ENCODE measurements at places on chromosomes 2 and 18. TPM values are rescaled to one million over a fixed set of nuclear protein-coding genes. Genes with fewer than 3 reads are reported as not detected.

DNA sequence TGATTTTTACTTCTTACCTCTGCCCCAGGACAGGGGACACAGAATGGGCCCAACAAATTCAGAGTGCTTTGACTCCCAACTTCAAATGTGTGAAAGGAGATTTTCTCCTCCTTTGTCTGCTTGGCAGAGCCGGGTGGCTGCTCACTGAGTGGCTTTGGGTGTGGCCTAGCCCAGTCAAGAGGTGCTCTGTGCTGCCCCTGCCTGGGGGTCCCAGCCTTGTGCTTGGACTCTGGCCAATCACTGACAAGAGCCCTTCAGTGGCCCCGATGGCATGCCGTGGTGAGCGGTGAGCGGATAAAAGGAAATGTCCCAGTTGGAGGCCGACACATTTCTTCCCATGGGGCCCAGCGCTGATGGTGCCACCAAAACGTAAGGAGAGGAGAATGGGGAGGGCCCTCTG lies 259.2 kb downstream of the CELF4 start:
- no peak overlapping the region for H3K4me3 ChIP-seq
- H3K27ac ChIP-seq, result no peak overlapping the region
- DNase-seq, result no peak
- H3K27me3 ChIP-seq, result no peaks in the 10 kb centered on the region
- H3K36me3 ChIP-seq, result no peaks in the 10 kb centered on the region

- DNase-seq, result no peak
- no peak overlapping the region for H3K4me3 ChIP-seq
- H3K4me1 ChIP-seq, result no peaks in the 10 kb centered on the region
- H3K27ac ChIP-seq, result no peak overlapping the region
Observed at GRCh38 chr2:171723716-171724683, 36.7 kb downstream of the DYNC1I2 start.

- no peak overlapping the region for H3K27ac ChIP-seq
- H3K27me3 ChIP-seq, result no peaks in the 10 kb centered on the region
- peaks cover 20% of the 10 kb centered on the region for H3K4me1 ChIP-seq
- no peak for DNase-seq
- H3K4me3 ChIP-seq, result no peak overlapping the region
Observed at GRCh38 chr2:98025481-98026037, 29.8 kb upstream of the TMEM131 start.

IL37 gene
- total RNA-seq, result not detected

DNA sequence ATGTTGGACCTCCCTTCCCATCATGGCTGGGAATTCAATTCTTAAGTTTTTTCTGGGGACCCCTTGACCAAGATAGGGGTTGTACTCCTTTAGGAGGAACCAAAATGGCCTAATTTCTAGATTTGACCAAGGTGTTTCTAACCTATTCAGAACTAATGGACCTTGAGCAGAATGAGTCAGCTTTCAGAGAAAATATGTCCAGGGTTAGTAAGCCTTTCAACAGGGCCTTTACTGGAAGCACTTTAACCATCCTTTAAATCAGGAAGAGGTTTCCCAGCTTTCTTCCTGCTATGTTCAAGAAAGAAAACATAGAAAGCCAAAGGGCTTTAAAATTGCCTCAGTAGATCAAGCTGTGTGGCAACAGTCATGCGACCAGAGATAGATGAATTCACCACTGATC lies 1184.9 kb upstream of the ACVR2A start:
- H3K27me3 ChIP-seq, result no peaks in the 10 kb centered on the region
- no peaks in the 10 kb centered on the region for H3K4me1 ChIP-seq
- H3K4me3 ChIP-seq, result no peak overlapping the region
- no peak overlapping the region for H3K27ac ChIP-seq

ALKAL2 gene
- total RNA-seq, result not detected

GRCh38 chr2:47737191-47737975 lies 45.6 kb upstream of the MSH6 start:
- no peak overlapping the region for H3K4me3 ChIP-seq
- no peaks in the 10 kb centered on the region for H3K4me1 ChIP-seq
- H3K27me3 ChIP-seq, result no peaks in the 10 kb centered on the region
- DNase-seq, result no peak

GRCh38 chr2:111710085-111710484 lies 173.9 kb downstream of the ANAPC1 start:
- no peak overlapping the region for H3K27ac ChIP-seq
- no peak overlapping the region for H3K4me3 ChIP-seq
- no peaks in the 10 kb centered on the region for H3K27me3 ChIP-seq
- peaks cover 11% of the 10 kb centered on the region for H3K4me1 ChIP-seq

CD8B gene
- total RNA-seq, result 1.1 TPM

DNA sequence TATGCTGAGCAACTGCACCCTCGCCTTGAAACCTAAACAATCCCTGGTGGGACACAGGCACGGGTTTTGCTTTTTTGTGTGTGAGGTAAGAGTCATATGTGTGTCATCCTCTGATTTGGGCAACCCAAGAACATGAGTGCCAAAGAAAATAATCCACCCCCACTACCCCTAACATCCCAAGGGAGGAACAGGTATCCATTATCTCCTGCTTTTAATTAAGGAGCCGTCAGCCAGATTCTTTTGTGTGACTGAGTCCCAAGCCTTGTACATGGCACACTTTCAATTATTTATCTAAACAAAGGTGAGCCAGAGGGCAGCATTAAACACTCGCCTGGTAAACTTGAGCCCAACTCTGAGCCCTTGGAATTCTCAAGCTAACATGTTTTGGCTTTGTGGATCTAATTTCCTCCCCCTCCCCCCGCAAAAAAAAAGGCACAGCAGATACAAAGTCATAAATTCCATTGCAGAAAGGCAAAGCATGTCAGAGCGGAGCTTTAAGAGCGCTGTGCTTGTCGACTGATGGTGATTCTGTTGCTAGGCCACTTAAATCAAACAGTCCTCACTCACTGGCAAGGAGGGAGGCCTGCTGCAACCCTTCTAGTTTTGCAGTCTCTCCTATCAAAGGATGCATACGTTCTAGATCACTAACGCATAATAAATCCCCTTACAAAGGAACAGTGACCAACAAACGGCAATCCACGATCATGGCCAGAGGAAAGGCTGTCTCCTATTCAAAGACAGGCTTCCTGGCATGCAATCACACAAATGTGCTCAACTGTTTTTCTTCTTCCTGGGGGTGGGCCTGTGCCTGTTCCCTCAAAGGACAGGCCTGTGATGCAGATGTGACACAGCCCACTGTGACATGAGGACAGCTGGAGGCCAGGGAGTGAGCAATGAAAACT lies 143.5 kb upstream of the LMAN1 start:
- H3K27ac ChIP-seq, result no peak overlapping the region
- DNase-seq, result no peak
- H3K27me3 ChIP-seq, result no peaks in the 10 kb centered on the region
- H3K4me1 ChIP-seq, result no peaks in the 10 kb centered on the region
- H3K4me3 ChIP-seq, result no peak overlapping the region

IL1RL2 gene
- total RNA-seq, result 0.23 TPM

- peaks cover 39% of the 10 kb centered on the region for H3K27me3 ChIP-seq
- no peak overlapping the region for H3K27ac ChIP-seq
- no peak for DNase-seq
- no peak overlapping the region for H3K4me3 ChIP-seq
- H3K36me3 ChIP-seq, result no peaks in the 10 kb centered on the region
Observed at GRCh38 chr18:22167091-22167470, 2.3 kb upstream of the GATA6 start.

DSG4 gene
- total RNA-seq, result not detected

TNS1 gene
- 1.2 TPM for total RNA-seq

CFC1 gene
- not detected for total RNA-seq

DNA sequence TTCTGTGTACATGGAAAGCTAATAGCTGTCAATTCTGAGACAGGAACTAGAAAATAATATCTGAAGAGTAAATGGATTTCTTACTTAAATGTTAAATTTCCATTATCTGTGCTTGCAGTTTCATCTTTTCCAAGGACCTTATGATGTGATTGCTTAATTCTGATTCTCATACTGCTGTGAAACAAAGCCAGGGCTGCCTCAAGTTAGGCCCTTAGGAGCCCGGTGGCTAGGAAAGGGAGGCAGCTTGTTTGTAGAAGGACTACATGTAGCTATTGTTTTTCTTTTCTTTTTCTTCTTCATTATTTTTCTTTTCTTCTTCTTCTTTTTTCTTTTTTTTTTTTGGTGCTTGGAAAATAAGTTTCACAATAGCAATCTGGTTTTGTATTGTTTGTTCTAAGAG lies 50.5 kb downstream of the XRCC5 start:
- no peak overlapping the region for H3K4me3 ChIP-seq
- no peak for DNase-seq
- no peaks in the 10 kb centered on the region for H3K4me1 ChIP-seq
- peaks cover 63% of the 10 kb centered on the region for H3K36me3 ChIP-seq

GRCh38 chr18:76231402-76231801 lies 263.6 kb downstream of the ZNF516 start:
- H3K27me3 ChIP-seq, result no peaks in the 10 kb centered on the region
- no peak overlapping the region for H3K27ac ChIP-seq
- H3K36me3 ChIP-seq, result no peaks in the 10 kb centered on the region
- no peaks in the 10 kb centered on the region for H3K4me1 ChIP-seq
- no peak for DNase-seq

DNA sequence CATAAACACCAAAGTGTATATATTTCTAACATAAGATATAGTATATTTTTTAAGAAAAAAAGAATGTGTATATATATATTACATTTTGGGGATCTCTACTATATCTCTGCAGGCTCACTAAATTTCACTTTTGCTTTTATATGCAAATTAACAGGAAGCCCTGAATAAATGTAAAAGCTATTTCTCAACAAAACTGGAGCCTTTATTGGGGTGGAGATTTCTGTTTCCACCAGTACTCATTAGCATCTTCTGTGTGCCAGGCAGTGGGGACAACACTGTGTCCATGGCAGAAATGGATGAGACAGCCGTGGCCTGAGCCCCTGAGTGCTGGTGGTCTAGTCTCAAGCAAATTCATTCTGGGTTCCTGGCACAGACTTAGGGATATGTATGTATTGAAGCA lies 41.3 kb downstream of the C18orf63 start:
- no peak overlapping the region for H3K27ac ChIP-seq
- no peak for DNase-seq
- H3K36me3 ChIP-seq, result no peaks in the 10 kb centered on the region
- H3K27me3 ChIP-seq, result no peaks in the 10 kb centered on the region
- H3K4me1 ChIP-seq, result peaks cover 9% of the 10 kb centered on the region

PRPF40A gene
- 105 TPM for total RNA-seq

- no peak for DNase-seq
- H3K4me1 ChIP-seq, result no peaks in the 10 kb centered on the region
- no peaks in the 10 kb centered on the region for H3K27me3 ChIP-seq
- no peak overlapping the region for H3K27ac ChIP-seq
- H3K36me3 ChIP-seq, result peaks cover 78% of the 10 kb centered on the region
Observed at GRCh38 chr18:2776601-2777000, 70.2 kb upstream of the EMILIN2 start.

GRCh38 chr2:34736482-34736881 lies 1137.4 kb upstream of the FAM98A start:
- H3K4me1 ChIP-seq, result no peaks in the 10 kb centered on the region
- no peaks in the 10 kb centered on the region for H3K36me3 ChIP-seq
- no peak overlapping the region for H3K4me3 ChIP-seq
- no peak overlapping the region for H3K27ac ChIP-seq
- no peaks in the 10 kb centered on the region for H3K27me3 ChIP-seq

GRCh38 chr2:41137031-41137430 lies 685.1 kb upstream of the SLC8A1 start:
- H3K4me3 ChIP-seq, result no peak overlapping the region
- no peak overlapping the region for H3K27ac ChIP-seq
- no peaks in the 10 kb centered on the region for H3K4me1 ChIP-seq
- DNase-seq, result no peak
- H3K27me3 ChIP-seq, result no peaks in the 10 kb centered on the region
- no peaks in the 10 kb centered on the region for H3K36me3 ChIP-seq

FAM228A gene
- 0.36 TPM for total RNA-seq

RNF152 gene
- total RNA-seq, result 0.06 TPM

Data from CD4-positive, alpha-beta memory T cell (primary cell).